Colonic mucosa (tissue), 4 donors: ENCODE measurements at places on chromosomes 12 and 14. TPM values are rescaled to one million over a fixed set of nuclear protein-coding genes. Genes with fewer than 3 reads are reported as not detected.

GRCh38 chr12:666766-667308 is 3.6 kb upstream of the NINJ2 start:
- DNase-seq = no peak

DNA sequence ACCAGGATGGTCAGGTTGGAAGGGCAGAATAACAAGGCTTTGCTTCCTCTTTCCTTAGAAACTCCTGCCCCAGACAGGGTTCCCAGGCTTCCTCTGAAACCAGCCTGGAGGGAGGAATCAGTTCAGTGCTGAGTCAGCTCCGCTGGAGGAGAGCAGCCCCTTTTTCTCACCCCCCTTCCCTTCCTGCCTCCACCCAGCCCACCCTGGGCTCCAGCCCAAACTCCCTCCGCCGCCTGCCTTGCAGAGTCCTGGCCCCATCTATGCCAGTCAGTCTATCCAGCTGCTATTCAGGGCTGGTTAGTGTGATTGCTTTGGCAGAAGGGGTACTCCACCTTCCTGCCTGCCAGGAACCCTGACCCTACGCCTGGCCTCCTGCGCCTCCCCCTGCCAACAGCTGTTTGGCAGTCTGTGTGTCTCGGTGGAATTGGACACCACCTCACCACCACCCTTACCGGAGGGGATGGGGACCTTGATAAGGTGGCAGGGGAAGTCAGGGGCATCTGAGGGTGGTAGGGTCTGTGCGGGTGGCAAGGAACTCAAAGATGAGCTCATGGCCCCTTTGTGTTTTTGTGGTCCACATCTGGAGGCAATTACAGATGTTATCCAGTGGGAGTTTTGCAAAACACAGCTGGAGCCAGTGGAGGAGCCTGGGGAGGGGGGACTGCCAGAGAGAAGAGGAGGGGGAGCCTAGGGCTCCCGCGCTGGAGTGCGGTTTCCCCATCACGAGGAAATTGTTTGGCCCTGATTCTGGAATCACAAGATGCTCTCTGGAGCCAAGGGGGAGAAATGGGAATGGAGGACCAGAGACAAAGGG is 12.2 kb downstream of the MMP14 start:
- peak; percentile 46 for DNase-seq

DNA sequence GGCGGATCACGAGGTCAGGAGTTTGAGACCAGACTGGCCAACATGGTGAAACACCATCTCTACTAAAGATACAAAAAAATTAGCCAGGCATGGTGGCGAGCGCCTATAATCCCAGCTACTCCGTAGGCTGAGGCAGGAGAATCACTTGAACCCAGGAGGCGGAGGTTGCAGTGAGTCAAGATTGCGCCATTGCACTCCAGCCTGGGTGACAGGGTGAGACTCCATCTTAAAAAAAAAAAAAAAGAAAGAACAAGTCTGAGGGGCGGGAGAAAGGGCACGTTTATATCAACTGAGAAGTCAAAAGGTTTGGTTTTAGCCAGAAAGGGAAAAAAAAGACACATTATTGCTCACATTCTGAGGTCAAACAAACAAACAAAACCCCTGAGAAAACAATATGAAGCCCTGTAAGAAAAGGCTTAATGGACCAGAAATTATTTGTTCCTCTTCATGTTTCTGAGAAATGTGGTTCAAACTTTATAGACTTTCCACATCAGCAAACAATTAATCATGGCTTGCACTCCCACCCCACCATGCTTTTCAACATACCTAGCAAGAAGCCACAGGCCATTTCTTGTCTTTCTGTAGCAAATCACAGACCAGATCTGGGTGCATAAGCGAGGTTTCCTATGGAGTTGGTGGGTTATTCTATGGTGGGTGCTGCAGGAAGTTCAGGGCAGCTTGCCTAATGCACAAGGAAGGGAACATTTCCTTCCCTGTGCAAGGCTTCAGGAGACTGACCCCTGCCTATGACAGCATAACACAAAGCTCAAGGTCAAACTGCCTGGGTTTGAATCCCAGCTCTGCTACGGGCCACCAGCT is 80.1 kb downstream of the SSPN start:
- no peak for DNase-seq

DNA sequence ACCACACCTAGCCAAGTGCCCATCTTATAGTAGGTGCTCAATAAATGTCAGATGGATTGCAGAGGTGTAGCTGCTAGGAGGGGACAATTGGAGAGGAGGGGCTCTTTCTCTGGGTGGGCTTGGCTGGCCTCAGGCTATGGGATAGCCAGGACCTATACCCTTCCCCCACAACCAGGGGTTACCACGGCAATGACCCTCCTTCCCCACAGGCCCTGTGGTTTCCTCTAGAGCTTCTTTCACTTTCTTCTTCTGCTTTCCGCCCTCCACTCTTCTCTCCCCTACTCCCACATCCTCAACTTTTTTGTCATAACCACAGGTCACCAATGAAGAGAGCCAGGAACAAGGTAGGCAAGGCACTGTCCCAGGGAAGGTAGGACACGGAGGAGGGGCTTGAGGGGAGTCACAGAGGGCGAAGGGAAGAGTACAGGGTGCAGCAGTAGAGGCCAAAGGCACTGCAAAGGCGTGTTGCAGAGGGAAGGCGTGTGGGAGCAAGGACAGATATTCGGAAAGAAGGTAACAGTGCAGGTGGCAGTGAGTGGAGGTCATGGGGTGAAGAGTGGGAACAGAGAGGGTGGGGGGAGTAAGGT is 1.9 kb upstream of the ITGB7 start:
- DNase-seq = no peak

The GLT1D1 gene
- 0.17 TPM for total RNA-seq
